ENCODE measurements at places on chromosomes 13 and 19.

DNA sequence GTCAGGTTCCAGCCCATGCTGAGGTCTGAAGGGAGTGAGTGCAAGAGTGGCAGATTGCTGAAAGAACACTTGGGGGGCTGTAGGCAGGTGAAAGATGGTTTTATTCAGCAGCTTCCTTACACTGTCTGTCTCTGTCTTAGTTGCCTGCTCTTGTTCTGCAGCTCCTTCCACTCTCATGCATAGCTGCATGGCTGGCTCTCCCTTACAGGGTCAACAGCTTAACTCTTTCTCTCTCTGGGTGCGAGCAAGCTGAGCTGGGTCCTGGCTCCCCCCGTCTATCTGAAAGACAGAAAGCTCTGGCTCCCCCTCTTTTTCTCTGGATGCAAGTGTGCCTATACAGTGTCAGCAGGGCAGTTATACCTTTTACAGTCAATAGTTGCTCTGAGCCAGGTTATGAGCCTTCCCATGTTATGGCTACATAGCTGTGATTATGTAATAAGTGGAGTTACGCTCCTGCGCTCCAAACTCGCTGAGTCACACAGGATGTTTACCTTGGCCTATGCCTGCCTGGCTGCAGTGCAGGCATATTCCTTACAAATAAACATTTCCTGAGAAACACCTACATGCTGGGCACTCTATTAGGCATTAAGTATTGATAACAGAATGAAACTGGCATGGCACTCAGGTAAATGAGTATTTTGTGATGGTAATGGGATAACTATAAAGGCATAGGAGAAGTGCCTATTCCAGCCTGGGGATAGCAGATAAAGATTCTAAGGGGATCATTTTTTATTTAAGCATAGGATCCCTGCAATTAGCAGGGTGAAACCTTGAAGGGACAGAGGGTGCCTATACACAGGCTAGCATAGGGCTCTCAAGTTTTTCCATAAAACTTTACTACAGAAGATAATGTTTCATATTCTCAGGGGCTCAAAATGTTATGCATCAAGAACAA is 826.9 kb upstream of the PCDH9 start:
- DNase-seq = no peak

GRCh38 chr19:16581145-16581970 is 9.1 kb upstream of the SLC35E1 start:
- DNase-seq = no peak

GRCh38 chr13:99661791-99662190 is 160.5 kb downstream of the TM9SF2 start:
- DNase-seq = peak; percentile 51

DNA sequence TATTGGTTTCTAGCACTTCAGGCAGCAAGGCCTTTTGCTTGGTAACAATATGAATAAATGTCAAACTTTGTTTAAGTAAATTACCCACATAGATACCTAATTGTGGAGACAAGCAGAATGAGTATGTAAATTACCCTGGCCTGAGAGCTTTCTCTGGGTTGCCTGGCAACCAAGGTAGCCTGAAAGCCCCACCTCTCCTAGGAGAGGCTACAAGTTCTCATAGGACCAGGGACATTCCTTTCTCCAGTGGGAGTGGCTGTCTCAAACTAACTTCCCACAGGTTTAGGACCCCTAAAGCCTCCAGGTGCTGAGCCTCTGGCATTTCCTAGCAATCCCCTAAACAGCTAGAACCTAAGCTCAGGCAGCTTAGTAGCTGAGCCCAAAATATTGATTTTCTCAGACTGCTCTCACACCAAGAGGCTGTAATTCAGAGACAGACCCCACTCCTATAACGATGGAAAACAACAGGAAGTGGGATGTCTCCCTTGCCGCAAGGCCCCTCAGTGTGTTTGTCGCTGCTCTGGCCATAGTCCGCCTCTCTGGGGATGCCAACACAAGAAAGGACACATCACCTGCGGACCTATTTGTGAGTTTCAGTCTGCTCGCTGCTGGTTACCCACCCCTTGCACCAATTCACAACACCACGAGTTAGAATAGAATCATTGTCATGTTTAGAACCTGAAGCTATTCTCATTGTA is 207.3 kb downstream of the DLEU7 start:
- DNase-seq = no peak

DNA sequence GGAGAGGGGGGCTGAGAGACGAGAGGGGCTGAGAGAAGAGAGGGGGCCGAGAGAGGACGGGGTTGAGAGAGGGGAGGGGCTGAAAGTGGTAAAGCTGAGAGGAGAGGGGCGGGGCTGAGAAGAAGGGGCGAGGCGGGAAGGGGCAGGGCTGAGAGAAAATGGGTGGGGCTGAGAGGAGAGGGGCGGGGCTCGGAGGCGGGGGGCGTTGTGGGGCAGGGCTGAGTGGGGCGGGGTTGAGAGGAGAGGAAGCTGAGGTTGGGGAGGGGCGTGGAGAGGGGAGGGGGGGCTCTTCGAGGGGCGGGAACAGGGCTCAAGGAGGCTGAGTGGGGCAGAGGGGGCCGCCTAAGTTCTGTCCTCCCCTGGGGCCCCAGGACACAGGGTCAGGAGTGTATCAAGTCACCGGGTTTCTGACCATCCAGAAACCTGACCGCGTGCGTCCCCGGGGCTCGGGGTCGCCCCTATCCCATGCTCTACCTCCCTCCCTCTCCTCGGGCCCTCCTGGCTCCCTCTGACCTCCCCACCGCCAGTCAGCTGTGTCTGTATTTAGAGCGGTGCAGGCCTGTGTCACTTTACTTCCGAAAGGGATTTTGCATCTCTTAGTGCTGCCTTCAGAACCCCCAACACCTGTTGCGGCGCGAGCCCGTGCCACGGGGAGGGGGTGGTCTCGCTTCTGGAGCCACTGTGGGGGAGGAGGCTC is 38.6 kb upstream of the SEMA6B start:
- DNase-seq = no peak

Measured in NCI-H446 (cell line).